Lung (tissue), 17 donors: ENCODE measurements at places on chromosomes 11 and 22. TPM values are rescaled to one million over a fixed set of nuclear protein-coding genes. Genes with fewer than 3 reads are reported as not detected.

HTR3A gene
- total RNA-seq, result not detected

OR52A1 gene
- total RNA-seq, result not detected

ZP1 gene
- not detected for total RNA-seq

TBX1 gene
- total RNA-seq, result 19.3 TPM

SNU13 gene
- 67.7 TPM for total RNA-seq
